Activated CD8-positive, alpha-beta memory T cell treated with anti-CD3 and anti-CD28 coated beads, Interleukin-2, amount 50 U/mL, for 4 hours (primary cell): ENCODE measurements at places on chromosomes 2 and 18.

- DNase-seq: no peak
Observed at GRCh38 chr2:156155319-156155718, 177.2 kb downstream of the NR4A2 start.

GRCh38 chr18:33700513-33700976 lies 122.5 kb downstream of the ASXL3 start:
- DNase-seq: no peak

- no peak for DNase-seq
Observed at GRCh38 chr2:148990968-148991367, 47.5 kb upstream of the LYPD6B start.

DNA sequence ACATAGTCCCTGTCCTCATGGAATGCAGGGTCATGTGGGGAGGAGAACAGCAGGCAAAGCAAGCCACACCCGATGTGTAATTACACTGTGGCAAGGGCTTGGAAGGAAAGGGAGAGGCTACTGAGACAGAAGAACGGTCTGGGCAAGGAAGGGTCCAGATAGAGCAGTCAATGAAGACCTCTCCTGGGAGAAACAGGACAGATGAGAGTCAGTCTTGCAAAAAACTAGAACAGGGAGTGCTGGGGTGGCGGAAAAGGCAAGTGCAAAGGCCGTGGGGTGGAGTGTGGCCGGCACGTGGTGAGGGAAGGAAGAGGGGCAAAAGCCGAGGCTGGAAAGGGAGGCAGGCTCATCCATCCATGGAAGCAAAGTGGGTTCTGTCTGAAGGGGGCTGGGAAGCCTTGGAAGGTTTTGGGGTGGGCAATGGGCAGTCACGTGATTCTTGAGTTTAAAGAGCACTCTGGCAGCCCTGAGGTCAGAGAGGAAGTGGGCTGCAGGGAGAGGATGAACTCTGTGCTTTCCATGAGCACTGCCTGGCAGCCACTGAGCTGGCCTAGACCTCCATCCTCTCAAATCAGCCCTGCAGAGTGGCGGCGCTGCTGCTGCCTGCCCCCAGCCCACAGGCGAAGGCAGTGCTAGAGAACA lies 182.2 kb downstream of the INHBB start:
- no peak for DNase-seq

DNA sequence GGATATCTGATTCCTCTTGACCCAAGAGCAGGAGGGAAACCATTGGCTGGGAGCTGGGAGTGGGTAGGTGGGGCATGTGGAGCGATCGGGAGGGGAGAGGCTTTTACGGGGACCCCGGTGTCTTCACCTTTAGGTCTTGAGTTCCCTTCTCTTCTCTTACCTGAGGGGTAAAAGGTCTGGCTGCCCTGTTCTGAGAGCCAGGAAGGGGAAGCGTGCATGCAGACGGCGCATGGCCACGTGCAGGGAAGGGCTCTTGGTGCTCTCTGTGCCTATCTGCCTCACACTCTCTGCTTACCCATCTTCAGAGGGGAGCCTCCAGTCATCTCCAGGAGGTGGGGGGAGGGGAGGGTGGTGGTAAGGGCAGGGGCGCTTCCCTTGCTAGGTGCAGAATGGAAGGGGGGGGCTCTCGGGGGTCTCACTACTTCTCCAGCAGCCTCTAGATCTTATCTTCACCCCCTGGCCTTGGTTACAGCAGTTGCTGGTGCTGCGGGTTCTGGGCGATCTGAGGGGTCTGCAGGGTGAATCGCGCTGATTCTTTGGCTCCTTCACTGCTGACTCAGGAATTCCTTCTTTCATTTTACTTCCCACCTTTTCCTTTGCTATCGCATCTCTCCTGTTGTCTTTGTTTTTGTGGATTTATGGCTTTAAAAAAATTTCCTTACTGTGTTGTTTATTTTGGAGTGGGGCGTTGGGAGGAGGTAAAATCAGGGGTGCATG lies 225.8 kb upstream of the HS6ST1 start:
- no peak for DNase-seq

DNA sequence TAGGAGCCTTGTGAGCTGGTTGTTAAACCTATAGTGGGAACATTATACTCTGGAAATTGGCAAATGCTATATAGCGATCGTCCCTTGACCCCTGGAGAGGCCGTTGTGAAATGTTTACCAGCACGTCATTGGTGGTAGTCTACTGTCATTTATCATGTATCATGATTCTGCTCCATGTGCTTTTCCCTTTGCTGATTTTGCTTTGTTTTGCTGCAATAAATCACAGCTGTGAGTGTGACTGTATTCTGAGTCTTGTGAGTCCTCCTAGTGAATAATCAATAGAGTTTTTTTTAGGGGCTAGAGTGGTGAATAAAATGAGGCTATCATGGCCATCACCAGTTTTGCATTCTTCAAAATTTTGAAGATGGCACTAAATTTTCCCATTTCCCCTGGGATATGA lies 189.1 kb downstream of the HRH4 start:
- no peak for DNase-seq
